Brain pericyte (primary cell): ENCODE measurements at places on chromosomes 3 and 15.

DNA sequence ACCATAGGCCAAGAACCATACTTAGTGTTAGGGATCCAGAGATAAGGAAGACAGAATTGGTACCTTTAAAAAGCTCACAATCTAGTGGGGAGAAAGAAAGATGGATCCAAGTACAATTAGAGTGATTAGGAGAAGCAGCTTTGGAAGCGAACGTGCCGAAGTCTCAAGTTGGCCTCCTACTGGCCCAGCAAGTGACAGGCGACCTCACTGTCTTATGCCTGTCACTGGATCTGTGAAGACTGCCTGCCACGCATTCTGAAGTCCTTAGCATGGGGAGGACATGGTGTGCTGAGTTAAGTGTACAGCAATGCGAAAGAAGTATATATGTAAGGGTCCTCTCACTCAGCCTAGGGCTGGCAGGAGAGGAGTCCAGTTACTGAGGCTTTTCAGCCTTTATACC lies 141.0 kb downstream of the GABRB3 start:
- DNase-seq, result no peak

DNA sequence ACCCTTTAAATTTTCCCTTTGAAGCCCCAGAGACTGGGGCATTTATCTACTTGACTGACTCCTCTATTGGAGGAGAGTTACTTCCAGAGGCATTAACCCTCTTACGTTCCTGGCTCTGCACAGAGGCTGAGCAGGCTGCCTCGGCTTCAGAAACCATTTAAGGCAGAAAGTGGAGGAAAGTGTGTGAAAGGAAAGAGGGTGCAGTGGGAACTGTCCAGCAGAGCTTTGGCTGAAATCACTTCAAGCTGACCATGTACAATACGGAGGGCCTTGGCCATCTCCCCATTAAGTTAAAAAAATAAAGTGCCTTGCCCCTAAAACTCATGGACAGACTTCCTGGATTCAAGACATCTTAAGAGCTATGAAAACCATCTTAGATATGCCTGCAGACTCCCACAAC lies 238.7 kb downstream of the SV2B start:
- no peak for DNase-seq

DNA sequence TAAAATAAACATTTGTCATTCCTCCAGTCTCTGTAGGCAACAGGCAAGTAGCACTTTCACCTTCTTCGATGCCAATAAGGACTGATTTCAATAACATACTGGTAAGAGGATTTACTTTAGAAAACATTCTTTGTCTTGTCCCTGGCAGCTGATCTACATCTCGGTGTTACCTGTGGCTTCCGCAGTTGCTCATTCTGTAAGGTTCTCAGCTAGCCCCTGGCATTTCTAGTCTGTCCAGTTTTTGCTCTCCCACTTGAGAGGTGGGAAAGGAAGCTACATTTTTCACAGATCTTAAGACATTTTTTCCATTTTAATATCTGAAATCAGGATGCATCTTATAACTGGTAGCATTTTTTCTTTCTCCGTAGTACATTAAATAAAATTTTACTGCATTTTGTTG lies 19.7 kb upstream of the MAP6D1 start:
- DNase-seq, result no peak

- DNase-seq, result no peak
Observed at GRCh38 chr3:151191095-151191494, 11.9 kb downstream of the GPR171 start.

GRCh38 chr15:88243895-88244787 lies 12.4 kb downstream of the NTRK3 start:
- no peak for DNase-seq

GRCh38 chr15:52414936-52415335 lies 113.7 kb downstream of the MYO5A start:
- no peak for DNase-seq

DNA sequence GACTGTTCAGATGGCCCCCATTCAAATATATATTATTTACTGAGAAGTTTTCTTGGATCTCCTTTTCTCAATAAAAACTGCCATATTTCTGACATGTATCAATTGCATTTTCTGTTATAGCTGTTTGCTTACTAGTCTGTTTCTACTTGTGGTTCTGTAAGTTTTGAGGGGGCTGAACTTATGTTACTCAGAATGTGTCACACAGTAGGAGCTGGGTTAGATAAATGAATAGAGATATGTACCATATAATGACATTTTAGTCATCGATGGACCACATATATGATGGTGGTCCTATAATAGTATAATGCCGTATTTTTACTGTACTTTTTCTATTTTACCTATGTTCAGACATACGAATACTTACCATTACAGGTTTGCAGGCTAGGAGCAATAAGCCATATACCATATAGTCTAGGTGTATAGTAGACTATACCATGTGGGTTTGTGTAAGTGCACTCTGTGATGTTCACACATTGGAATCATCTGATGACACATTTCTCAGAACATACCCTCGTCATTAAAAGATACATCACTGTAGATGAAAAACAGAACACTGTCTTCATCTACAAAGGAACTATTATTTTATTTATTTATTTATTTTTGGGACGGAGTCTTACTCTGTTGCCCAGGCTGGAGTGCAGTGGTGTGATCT lies 22.3 kb downstream of the PPP4R2 start:
- DNase-seq, result no peak

DNA sequence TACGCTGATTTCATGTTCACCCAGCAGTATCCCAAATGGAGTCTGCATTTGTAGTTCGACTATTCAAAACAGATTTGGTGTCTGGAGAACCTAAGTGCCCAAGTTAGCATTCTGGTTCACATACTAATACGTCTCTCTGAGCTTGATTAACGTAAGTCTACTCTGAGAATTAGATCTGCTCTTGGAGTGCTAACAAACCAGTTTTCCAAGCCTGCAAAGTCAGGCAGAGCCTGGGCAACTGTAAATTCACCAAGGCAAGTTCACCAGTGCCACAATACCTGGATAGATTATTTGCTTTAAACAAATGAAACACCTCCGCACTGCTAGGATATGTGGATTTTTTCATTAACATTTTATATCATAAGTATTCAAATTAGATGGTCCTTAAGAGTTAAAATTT lies 912.6 kb downstream of the ROBO1 start:
- no peak for DNase-seq
